Left lung (tissue), 14 donors: ENCODE measurements at places on chromosomes 1 and 21.

- DNase-seq, result no peak
Measured at GRCh38 chr1:170445096-170445495, 86.9 kb upstream of the GORAB start.

GRCh38 chr1:13585612-13585991 lies 2.0 kb downstream of the PDPN start:
- no peak for DNase-seq

DNA sequence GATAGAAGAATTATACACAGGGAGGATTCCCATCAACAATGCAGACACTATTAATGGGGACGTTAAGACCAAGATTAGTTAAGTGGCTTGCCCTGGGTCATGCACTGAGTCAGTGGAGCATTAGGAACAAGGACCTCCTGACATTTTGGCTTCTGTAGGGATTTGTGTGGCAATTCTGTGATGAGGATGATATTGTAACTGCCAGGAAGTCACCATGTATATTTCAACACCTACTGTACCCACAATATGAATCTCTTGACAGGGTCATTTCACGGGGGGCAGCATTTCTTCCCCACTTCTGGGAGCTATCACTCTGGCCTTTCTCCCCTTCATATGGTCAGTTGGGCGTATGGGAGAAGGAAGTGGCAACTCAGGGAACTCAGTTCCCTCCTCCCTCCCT lies 134.9 kb downstream of the RUNX1 start:
- DNase-seq, result no peak

- DNase-seq, result no peak
Measured at GRCh38 chr1:111934106-111934852, 55.2 kb downstream of the KCND3 start.

- DNase-seq, result no peak
Measured at GRCh38 chr1:154416471-154417337, 11.6 kb downstream of the IL6R start.

DNA sequence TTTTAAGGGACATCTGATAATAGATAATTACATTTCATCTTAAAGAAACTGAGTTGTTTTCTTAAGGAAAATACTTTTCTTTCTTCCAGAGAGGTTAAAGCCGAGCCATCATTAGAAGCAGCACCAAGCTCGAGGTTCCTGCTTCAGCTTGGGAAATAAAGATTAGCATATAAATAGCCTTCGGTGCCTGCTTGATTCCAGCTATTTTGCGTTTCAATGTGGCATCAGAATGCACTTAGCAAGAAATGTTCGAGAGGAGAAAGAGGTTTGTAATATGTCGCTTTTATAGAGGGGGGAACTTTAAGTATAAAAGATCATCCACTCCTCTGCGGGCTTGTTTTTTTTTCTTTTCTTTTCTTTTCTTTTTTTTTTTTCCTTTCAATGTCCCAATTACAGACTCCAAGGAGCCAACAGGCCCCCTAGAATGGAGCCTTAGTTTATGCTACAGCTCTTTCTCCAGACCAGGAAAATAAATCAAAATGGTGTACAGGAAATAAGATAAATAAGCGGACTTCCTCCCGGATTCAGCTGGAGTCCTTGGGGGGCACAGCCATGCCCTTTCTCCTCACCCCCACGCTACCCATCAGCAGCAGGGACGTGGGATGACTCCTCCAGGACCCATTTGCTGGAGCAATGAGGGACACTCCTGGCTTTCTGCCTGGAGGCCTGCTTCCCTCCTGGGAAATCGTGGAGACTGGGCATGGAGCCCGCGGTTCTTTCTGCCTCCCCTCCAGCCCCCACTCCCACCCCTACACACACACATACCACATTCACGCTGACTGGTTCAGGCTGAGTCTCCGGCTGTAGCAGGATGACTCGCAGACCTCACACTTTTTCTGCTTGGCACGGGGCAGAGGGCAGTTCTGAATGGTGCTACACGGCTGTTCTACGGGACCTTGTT lies 131.6 kb downstream of the RRAGC start:
- no peak for DNase-seq

DNA sequence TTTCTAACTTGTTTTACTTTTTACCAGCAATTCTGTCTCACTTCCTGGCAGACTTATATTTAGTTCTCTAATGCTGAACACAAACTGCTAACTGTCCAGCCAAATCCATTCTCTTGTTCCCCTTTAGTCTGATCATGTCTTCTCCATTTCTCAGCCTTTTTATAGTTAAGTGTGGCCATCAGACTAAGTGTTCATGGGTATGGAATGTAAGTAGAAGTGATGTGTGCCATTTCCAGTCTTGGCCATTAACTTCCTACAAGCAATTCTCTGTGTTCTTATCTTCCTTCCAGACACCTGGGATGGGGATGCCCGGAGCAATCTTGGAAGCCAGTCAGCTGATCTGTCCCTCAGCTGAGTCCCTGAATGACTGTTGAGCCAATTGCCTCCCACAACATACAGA lies 165.8 kb downstream of the ST6GALNAC3 start:
- no peak for DNase-seq

DNA sequence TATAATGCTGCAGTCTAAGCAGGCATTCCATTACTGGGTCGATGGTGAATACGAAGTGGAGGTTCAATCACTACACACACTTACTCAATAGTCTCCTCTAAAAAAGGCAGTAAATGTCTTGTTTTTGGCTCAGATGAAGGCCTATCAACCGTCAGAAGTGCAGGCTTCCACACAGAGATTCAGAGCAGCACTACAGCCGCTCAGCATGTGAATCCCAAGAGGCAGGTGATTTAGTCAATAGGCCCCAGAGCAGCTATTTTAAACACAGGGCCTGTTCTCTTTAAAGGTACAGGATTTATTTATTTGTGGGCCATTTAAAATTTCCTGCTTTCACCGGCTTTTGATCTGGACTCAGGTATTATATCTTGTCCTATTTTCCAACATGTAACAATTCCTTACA lies 293.7 kb downstream of the RGS7 start:
- DNase-seq, result no peak

GRCh38 chr1:15215116-15215515 lies 31.9 kb upstream of the FHAD1 start:
- DNase-seq, result no peak

DNA sequence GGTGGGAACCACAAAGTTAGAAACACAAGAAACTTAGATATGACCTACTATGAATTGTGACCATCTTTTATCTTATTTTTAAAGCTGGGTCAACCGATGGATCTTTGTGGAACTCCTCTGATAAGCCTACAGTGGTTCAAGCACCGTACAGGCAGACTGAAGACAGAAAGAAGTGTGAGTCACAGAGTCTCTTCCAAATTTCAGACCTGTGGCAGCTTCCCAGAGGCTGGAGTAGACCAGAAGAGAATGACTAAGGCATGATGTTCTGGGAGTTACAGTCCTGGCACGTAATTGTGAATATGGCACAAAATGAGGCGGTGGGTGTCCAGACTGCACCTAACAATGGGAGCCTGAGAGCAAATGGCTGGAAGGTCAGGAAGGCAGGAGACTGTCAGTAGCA lies 70.0 kb downstream of the LMO4 start:
- DNase-seq, result no peak

DNA sequence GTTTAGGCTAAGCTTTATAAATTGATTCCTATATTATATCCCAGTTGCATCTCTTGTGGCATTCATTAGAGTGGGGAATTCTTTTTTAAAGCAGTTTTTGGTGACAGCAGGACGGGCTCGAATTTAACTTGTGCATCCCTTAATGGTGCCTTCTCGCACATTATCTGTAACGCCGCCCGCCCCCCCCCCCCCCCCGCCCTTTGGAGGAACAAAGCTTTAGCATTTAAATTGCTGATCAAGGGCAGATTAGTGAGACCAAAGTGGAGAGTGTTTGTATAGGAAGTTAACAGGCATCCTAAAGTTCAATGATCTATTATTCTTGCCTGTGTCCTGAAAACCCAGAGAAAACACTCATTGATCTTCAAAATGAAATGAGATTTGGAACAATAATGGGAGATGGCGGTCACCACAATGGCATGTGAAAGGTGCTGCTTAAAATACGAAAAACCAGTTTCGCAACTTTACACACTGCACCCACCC lies 2.2 kb downstream of the LMO4 start:
- no peak for DNase-seq

- no peak for DNase-seq
Measured at GRCh38 chr1:81034291-81034690, 766.4 kb upstream of the ADGRL2 start.

DNA sequence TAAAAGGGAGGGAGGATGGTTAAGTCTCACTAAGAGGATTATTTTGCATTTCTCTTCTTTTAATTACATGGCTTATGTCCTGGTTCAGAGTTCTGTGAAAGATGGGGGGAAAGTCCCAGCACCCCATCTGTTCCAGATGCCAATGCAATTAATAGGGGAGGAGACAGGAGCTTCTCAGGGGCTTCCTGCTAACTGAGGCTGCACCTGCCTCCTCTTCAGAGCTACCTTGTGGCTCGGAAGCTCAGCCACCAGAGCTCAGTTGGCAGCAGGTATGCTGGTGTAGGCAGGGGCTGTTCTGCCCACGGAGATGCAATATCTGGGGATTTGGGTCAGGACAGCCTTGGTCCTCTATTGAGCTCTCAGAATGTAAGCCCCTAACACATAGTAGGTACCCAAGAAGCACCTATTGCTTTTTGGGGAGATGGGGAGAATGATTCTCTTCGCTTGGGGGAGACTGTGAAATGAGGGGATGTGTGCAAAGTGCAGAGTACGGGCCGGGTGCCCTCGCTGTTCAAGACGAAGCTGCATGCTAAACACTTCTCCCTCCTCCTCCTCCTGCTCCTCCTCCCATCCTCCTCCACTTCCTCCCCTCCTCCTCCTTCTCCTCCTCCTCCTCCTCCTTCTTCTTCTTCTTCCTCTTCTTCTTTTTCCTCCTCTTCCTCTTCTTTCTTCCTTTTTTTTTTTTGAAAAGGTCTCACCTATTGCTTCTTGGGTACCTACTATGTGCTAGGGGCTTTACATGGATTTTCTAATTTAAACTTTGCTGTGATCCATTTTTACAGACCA lies 279.0 kb downstream of the PTPRU start:
- DNase-seq, result no peak

GRCh38 chr1:209647156-209647555 lies 5.1 kb downstream of the LAMB3 start:
- no peak for DNase-seq

- DNase-seq, result no peak
Measured at GRCh38 chr1:246280551-246280950, 226.5 kb downstream of the SMYD3 start.

GRCh38 chr1:3481836-3482375 lies 27.4 kb downstream of the ARHGEF16 start:
- DNase-seq, result no peak

DNA sequence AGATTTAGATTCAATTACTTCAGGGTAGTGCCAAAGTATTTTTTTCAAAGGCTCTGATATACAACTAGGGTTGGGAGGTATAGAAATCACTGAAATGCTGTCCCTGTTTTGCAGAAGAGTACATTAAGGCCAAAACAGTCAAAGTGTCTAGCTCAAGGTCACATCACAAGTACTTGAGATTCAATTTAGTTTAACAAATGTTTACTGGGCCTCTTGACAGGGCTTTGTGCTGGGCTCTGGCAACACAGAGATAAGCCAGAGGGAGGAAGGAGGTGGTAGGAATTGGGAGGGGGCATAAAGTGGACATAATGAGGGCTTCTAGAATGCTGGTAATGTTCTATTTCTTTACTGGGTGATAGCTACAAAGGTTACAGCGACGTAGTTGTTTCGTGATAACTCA lies 2.3 kb upstream of the SLC9A1 start:
- DNase-seq, result no peak

- no peak for DNase-seq
Measured at GRCh38 chr1:68199603-68200002, 32.7 kb downstream of the WLS start.

DNA sequence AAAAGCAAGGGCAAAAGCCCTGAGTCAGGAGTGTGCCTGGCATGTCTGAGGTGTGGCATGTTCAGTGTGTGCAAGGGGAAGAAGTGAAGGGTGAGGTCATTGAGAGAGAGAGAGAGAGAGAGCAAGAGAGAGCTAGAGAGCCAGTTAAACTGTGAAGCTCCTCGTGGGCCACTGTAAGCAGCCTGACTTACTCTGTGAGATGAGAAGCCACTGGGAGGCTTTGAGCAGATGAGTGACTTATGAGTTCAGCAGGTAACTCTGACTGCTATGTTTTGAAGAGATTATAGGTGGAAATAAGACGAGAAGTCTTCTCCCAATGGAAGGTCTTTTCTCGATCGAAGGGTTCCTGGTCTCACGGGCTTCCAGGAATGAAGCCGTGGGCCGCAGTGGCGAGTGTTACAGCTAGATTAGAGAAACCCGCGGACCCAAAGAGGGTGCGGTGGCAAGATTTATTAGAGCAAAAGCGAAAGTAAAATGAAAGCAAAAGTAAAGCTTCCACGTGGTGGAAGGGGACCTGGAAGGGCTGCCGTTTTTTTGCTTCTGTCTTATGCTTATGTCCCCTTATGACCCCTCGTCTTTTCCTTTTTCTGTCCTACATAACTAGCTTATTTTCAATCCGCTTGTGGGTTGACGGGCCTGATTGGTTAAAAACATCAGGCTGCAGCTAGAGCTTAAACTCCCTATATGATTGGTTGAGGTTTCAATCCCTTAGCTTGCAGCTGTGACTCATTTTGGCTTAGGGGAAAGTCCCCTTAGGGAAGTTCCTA lies 323.1 kb upstream of the FAM78B start:
- DNase-seq, result peak; percentile 61

DNA sequence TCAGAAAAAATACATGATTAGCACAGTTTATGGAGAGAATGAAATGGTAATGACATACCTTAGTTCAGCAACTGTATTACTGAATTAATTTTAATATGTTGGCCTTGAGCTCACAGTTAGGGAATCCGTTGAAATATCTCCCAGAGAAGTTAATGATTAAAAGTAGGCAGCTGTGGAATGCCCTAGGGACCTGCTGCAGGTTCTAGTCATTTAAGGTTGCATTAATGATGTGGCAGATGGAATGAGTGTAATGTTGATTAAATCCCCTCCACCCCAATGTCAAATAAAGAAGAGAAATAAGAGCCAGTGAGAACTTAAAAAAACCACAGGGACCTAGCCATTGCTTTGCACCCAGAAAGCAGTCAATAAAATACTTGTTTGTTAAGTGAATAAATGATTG lies 40.3 kb upstream of the TRIM45 start:
- DNase-seq, result no peak

- no peak for DNase-seq
Measured at GRCh38 chr1:221979444-221980032, 237.6 kb upstream of the DUSP10 start.

DNA sequence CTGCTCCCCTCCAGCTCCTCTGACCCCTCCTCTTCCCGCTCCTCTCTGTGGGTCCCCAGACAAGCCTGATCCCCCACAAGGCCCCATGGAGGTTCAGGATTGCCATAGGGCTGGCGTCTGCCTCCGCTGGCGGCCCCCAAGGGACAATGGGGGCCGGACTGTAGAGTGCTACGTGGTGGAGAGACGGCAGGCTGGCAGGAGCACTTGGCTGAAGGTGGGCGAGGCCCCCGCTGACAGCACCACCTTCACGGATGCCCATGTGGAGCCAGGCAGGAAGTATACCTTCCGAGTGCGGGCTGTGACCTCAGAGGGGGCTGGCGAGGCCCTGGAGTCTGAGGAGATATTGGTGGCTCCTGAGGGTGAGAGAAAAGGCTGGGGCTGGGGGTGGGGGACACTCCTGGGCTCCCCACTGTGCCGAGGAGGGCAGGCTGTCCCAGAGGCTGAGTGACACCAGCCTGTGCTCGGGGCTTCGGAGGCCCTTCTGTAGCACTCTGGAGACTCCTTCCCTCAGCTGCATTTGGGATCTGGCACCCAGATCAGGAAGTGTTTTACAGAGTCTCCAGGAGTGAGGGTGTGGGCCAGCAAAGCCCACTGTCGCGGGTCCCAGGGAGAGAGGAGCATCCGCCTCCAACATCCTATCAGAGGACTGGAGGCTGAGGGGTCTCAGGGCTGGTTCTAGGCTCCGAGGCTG lies 25.9 kb downstream of the IGFN1 start:
- peak; percentile 41 for DNase-seq
